ENCODE measurements at places on chromosomes 5 and 9.

GRCh38 chr9:112887381-112887780 lies 3.3 kb downstream of the SLC46A2 start:
- DNase-seq = no peak

DNA sequence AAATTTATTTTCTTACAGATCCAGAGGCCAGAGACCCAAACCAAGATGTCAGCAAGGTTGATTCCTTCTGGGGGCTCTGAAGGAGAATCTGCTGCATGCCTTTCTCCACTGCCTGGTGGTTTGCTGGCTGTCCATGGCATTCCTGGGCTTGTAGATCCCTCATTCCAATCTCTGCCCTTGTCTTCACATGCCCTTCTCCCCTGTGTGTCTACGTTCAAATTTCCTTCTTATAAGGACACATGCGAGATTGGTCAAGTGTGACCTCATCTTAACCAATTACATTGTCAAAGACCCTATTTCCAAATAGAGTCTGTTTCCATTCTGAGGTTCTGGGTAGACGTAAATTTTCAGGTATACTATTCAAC lies 84.5 kb upstream of the RAI14 start:
- no peak for DNase-seq

DNA sequence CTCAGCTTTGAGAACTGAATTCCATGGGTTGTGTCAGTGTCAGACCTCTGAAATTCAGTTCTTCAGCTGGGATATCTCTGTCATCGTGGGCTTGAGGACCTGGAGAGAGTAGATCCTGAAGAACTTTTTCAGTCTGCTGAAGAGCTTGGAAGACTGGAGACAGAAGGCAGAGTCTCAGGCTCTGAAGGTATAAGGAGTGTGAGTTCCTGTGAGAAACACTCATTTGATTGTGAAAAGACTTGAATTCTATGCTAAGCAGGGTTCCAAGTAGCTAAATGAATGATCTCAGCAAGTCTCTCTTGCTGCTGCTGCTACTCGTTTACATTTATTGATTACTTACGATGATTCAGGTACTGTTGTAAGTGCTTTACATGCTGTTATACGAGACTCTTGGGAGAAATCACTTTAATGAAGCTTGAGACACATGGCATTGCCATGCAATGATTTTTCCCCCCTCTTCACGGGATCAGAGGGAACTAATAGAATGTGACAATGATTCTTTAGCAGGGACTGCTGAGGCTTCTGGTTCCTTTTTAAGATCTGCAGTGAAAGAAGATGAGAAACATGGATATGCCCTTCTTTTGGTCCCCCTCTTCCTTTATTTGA lies 63.8 kb downstream of the PTTG1 start:
- no peak for DNase-seq

GRCh38 chr5:126531543-126532120 lies 63.4 kb downstream of the ALDH7A1 start:
- no peak for DNase-seq

- DNase-seq = no peak
Measured at GRCh38 chr9:35932735-35933134, 23.4 kb downstream of the SPAAR start.

DNA sequence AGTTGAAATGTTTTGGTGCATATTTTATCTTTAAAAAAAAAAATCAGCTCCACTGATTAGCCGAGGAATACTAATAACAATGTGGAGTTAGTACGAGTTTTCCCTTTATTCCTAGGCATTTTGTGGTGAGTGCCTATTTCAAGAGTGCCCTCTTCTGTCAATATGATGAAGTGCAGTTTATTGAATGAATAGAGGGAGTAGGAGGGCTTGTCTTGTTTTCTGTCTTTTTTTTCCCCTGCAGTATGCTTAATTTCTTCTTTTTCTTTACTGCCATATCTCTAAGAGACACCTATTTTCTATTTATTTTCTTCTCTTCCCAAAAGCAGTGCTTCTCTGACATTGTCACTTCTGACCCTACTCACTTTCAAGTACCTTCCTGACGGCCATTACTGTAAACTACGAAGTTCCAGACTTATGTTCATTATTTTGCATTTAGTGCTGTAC lies 169.6 kb upstream of the PITX1 start:
- no peak for DNase-seq

GRCh38 chr5:132456296-132456986 lies 34.1 kb downstream of the IRF1 start:
- DNase-seq = no peak

GRCh38 chr9:80491086-80491696 lies 919.4 kb downstream of the TLE4 start:
- DNase-seq = no peak

DNA sequence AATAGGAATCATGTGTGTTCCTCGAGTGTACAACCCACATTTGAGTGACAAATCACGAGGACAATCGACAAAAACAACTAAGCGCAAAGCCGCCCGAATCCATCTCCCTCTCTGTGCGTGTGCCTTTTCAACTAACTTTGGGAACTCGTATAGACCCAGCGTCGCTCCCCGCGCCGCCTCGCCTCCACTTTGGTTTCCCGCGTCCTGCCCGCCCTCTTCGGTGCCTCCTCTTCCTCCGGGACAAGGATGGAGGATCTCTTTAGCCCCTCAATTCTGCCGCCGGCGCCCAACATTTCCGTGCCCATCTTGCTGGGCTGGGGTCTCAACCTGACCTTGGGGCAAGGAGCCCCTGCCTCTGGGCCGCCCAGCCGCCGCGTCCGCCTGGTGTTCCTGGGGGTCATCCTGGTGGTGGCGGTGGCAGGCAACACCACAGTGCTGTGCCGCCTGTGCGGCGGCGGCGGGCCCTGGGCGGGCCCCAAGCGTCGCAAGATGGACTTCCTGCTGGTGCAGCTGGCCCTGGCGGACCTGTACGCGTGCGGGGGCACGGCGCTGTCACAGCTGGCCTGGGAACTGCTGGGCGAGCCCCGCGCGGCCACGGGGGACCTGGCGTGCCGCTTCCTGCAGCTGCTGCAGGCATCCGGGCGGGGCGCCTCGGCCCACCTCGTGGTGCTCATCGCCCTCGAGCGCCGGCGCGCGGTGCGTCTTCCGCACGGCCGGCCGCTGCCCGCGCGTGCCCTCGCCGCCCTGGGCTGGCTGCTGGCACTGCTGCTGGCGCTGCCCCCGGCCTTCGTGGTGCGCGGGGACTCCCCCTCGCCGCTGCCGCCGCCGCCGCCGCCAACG lies at the start of gene GPR150:
Gene GPR150, plus strand, starts transcription at position 58 of the 840 bp plus-strand sequence. Its CDS starts 189 bp downstream, at position 247.
- no peak for DNase-seq

All from NCI-H187 treated with DMSO at 0.1 percent for 48 hours (cell line).